ENCODE measurements at places on chromosomes 1 and 21. TPM values are rescaled to one million over a fixed set of nuclear protein-coding genes. Genes with fewer than 3 reads are reported as not detected.

Gene ATP13A2
- 16.4 TPM for total RNA-seq

- no peak for DNase-seq
These were observed 36.0 kb downstream of the CENPF start for GRCh38 chr1:214638997-214639396.

Gene LRRC3
- 3.3 TPM for total RNA-seq

- DNase-seq: no peak
These were observed 10.6 kb downstream of the PLXNA2 start for GRCh38 chr1:208233546-208233945.

GRCh38 chr1:36345353-36345752, 21.9 kb upstream of the EVA1B start:
- no peak for DNase-seq

- DNase-seq: no peak
These were observed 53.1 kb downstream of the NMNAT2 start for GRCh38 chr1:183365093-183365492.

- DNase-seq: no peak
These were observed 67.1 kb downstream of the GFI1 start for GRCh38 chr1:92419642-92420041.

GRCh38 chr1:101728029-101728428, 268.7 kb downstream of the OLFM3 start:
- no peak for DNase-seq

Gene RAVER2
- 30.1 TPM for total RNA-seq

Gene ST7L
- 10.6 TPM for total RNA-seq

- no peak for DNase-seq
These were observed 59.9 kb downstream of the LRRC8C start for GRCh38 chr1:89692601-89693521.

Gene ATP1A4
- not detected for total RNA-seq

Gene CFHR2
- not detected for total RNA-seq

- DNase-seq: no peak
These were observed 8.1 kb upstream of the F5 start for GRCh38 chr1:169594391-169594790.

DNA sequence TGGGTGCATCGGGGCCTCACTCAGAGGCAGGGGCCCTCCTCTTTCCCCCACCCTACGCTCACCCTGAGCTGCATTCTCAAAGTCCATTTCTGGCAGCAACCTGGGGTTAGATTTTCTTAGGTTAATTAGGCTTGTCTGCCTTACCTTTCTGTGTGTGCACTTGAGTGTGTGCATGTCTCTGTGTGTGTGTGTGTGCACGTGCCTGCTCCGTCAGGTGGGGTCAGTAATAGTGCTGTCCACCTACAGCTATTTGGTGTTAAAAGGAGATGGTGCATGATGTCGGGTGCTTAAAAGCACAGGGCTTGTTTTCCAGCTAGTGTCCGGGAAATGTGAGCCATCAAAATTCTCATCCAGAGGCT, 257.9 kb downstream of the CAMTA1 start:
- no peak for DNase-seq

- DNase-seq: no peak
These were observed 108.8 kb upstream of the ARTN start for GRCh38 chr1:43824795-43825194.

DNA sequence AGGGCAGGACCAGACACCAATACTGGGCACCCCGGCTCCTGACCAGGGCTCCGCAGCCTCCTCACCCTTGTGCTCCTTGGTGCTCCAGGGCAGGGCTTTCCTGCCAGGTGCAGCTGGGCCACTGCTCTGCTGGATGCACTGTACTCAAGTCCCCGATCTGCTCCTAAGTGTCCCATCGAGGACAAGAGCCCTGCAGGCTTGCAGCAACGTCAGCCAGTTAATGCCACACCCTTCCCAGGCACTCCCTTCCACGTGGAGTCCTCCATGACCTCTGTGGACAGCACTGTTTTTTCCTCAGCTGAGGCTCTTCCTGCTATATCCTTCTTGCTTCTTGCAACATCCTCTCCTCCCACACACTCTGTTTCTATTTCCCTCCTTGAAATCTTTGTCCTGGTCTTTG, 94.0 kb upstream of the NGF start:
- DNase-seq: no peak

Gene FHL3
- 20.2 TPM for total RNA-seq

DNA sequence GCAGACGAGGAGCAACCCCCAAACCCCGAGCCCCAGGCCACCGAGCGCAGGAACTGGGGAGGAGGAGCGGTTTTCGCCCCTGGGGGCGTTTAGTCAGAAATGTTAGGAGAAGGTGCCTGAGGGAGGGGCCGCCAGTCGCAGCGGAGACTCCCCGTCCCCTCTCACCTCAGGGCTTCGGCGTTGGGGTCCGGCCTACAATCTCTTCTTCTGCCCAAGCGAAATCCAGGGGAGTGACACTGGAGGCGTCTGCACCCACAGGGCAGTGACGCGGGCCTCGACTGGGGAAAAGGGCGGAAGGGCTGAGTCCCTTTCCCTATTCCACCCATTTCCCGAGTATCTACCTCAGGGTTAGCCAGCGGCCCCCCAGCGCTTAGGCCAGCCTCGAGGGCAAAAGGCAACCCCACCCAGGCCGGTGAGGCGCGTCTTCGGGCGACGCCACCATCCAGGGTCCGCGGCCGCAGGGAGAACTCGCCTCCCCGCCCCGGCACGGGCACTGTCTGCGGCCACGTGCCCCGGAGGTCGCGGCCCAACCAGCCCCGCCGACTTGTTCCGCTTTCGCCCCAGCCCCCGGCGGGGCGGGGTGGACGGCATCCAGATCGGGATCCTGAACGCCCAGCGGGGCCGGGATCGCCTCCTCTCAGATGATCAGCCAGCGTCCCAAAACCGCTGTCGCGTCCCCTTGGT, 118.7 kb upstream of the BARHL2 start:
- no peak for DNase-seq

GRCh38 chr1:167612587-167613385, 17.2 kb upstream of the RCSD1 start:
- DNase-seq: no peak

Gene LAMB3
- total RNA-seq: 5.9 TPM

Gene MAP3K7CL
- total RNA-seq: 1.1 TPM

GRCh38 chr21:45192332-45192731, 95.4 kb downstream of the POFUT2 start:
- no peak for DNase-seq

DNA sequence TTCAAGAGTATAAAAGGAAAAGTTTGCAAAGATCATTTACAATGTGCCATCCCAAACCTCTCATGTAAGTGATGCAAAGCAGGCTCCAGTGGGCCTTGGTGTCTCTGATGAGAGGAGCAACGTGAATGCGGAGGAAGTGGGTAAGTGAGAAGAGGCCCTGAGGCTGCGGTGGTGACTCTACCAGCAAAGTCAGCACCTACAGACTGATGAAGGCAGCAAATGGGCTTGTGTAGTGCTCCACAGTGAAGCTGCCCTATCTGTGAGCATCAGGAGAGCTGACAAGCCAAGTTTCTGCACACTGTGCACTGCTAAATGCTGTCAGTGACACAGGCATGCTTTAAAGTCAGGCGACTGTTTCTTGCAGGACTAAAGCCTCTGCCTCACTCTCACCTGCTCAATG, 15.6 kb upstream of the RAP1A start:
- no peak for DNase-seq

DNA sequence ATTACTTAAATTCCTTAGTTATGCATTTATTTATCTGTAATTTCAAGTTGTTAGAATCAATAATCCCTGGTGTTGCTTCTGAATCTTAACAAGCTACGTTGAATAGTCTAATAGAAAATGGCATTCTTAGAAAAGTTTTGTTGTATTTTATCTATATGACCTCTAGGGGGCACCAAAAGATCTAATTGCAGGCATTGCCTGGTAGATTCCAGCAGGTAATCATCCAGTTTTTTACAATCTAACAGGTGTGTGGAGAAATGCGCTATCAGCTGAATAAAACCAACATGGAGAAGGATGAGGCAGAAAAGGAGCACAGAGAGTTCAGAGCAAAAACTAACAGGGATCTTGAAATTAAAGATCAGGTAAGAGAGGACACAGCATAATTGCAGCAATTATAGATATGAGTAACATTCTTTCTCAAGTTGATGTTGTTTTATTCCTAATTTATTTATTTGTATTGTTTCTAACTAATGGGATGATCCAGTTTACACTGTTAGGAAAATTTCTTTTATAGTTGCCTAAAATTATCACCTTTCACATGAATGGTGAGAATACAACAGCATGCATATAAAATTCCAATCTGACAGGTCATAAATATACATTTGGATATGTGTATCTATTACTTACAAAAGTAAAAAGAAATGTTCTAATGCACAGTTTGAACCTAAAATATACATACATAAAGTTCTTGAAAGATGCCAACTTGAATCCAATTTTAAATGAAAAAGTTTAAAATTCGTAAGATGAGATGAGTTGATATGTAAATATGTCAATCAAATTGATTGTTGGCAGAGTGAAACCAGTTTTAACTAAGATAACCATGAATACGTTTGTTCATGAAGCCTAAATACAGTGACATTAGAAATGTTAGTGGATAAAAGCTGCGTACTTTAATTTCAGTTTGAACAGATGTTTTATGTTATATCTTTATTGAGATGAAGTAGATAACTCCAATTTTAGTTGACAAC, 88.4 kb downstream of the SDCCAG8 start:
- no peak for DNase-seq

- DNase-seq: no peak
These were observed 82.3 kb downstream of the HMCN1 start for GRCh38 chr1:185816460-185816859.

DNA sequence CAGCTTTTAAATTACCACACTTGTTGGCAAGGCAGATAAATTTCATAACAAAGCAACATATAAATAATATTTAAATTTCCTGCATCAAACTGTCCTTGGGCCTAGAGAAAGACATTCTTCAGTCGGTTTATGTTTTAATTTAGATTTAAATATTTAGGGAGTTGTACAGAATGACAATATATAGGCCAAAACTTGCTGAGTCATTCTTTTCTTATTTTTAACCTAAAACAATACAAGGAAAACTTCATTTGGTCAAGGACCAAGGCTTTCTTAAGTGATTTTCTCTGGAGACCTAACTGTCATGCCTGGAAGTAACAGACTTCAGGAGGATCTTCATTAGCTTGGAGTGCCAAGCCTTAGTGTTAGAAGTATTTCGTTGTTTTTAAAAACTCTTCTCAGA, 5.6 kb downstream of the MAP10 start:
- DNase-seq: no peak

GRCh38 chr1:155192346-155193274, 15.1 kb downstream of the THBS3 start:
- no peak for DNase-seq

- no peak for DNase-seq
These were observed 7.0 kb upstream of the P3R3URF start for GRCh38 chr1:46183079-46183847.

GRCh38 chr1:58041621-58042020, 504.9 kb downstream of the OMA1 start:
- DNase-seq: no peak

Gene ST6GALNAC5
- total RNA-seq: 0.46 TPM
